AG04449 (cell line): ENCODE measurements at places on chromosomes 7 and 10.

- DNase-seq, result no peak
Measured at GRCh38 chr10:47095211-47095610, 184.0 kb downstream of the PTPN20 start.

GRCh38 chr10:109851616-109852474, 71.5 kb downstream of the XPNPEP1 start:
- DNase-seq, result no peak

GRCh38 chr10:15106352-15107013, 9.3 kb downstream of the RPP38 start:
- no peak for DNase-seq

- no peak for DNase-seq
Measured at GRCh38 chr10:132058111-132058745, 7.5 kb upstream of the JAKMIP3 start.

DNA sequence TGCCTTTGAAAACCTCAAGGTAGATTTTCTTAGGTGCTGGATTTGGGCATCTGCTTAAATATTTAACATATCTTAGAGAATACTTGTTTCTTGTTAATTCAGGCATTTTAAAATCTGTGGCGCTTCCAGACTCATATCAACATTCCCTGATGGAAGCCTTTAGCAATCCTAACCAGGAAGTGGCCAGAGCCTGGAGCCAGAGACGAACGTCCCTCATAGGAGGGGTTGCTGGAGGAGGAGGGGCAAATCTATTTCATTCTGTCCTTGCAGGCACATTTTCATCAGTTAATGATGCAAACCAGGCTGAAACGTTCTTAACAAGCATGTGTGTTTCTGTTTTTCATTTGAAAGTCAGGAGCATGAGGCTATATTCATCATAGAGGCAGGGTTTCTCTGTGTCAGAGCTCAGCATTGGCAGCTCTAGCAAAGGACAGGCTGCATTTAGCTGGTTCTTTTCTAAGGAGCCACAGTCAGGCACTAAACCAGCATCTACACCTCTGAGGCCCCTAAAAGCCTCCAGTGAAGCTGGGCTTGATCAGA, 17.8 kb upstream of the IFIT2 start:
- no peak for DNase-seq

DNA sequence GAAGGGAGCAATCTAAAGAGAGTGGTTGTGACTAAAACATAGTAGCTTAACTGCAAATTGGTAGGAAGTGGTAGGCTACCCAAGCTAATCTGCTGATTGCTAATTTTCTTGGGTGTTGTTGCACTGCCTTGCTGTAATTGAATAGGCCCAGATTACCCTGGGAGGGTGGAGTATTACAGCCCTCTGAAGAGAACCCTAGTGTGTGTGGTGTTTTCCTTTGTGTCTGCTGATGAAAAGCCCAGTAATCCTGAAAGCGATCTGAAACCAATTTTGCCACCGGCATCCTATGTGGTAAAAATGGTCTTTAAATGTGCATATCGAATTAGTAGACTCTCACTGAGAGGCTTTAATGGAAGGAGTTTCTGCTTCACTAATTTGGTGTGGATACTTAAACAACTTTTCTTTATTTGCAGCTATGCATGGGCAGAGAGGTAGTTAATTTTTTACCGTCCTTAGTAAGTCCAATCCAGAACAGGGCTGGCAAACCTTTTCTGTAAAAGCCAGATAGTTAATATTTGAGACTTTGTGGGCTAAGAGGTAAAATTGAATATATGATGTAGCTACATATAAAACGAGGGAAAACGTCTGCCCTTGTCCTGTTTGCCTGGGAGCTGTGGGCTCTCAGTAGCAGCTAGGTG, 92.5 kb downstream of the CSTF2T start:
- no peak for DNase-seq

GRCh38 chr7:42143711-42144600, 93.1 kb downstream of the GLI3 start:
- peak; percentile 7 for DNase-seq

DNA sequence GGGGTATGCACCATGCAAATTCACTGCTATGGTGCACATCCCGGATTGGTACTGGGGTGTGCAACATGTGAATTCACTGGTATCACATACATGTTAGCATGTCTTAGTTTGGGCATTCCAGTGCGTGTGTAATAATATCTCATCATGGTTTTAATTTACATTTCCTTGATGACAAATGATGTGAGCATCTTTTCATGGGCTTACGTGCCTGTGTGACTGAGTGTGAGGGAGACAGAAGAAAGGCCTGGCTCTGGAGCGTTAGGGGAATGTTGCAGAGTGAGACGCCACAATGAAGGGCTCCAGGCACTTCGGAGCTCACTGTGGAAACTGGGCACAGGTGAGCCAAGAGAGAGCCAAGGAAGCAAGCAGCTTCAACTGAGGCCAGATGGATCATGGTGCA, 162.6 kb downstream of the UBE2H start:
- peak; percentile 19 for DNase-seq
